Activated B cell treated with CpG ODN at 0.5 μM for 24 hours (primary cell): ENCODE measurements at places on chromosomes 2 and 18.

DNA sequence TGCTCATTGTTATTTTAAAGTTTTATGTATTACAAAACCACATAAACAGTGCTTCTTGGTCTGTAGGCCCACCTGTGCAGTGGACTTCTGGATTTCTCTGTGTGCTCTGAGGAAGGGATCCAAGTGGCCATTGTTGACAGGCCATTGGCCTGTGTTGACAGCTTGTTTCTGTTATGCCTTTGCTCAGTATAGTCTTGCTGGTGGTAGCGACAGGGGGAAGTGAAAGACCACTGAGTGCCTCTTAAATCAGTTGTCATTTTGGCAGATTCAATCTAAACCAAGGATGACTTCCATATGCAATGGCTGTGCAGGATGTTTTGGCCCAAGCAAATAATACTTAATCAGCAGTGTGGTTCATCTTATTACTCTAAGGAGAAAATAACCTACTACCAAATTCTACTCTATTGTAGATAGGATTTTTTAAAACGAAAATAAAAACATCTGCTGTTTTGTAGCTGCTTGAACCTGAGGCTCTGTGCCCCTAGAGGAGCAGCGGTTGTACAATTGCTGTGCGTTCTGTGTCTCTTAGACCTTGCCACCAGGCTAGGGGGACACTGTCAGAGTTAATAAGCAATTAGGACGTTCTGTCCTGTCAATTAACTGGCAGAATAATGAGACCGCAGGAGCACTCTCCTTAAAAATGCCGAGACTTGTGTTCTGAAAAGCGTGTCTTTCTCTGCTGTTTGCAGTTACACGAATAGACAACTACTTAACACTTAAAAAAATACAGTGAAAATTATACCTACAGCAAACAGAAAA, 108.2 kb downstream of the RHBDD1 start:
- no peak for DNase-seq

DNA sequence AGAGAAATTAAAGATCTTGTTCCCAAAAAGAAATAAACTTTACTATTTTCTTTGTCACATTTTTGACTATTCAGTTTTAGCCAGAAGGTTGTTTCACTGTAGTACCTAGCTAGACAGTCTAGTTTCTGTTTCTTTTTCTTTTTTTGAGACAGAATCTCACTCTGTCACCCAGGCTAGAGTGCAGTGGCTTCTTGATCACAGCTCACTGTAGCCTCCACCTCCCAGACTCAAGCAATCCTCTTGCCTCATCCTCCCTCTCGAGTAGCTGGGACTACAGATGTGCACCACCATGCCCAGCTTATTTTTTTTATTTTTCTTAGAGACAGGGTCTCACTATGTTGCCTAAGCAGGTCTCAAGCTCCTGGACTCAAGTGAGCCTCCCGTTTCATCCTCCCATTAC, 2.2 kb downstream of the RBM45 start:
- DNase-seq, result no peak

- DNase-seq, result no peak
These were observed 60.9 kb downstream of the EDAR start for GRCh38 chr2:108927936-108928659.

DNA sequence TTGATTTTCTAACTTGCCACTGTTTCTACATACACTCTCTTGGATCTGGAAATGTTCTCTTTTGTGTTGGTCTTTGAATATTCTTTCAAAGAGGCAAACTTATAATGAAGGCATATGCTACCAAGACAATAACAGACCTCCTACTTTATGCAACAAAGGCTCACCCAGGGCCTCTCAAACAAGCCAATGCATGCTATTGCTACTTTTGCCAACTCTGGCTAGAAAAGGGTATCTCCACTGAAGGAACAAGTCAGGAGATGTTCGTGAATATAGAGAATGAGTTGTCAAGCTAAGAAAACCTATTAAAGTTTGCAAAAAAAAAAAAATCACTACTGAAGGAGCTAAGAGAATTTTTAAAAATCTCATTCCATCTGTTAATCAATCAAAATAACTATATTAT, 15.9 kb upstream of the DSG2 start:
- no peak for DNase-seq

GRCh38 chr2:51027442-51027841, 4.5 kb downstream of the NRXN1 start:
- DNase-seq, result no peak
